ENCODE measurements at places on chromosomes 1 and 21. TPM values are rescaled to one million over a fixed set of nuclear protein-coding genes. Genes with fewer than 3 reads are reported as not detected.
A peak's percentile ranks its signal among the peaks of the same experiment; 100 is the strongest.

GRCh38 chr1:208747979-208748378 lies 503.8 kb upstream of the PLXNA2 start:
- H3K27ac ChIP-seq, result no peak overlapping the region
- no peaks in the 10 kb centered on the region for H3K4me1 ChIP-seq
- DNase-seq, result no peak
- no peaks in the 10 kb centered on the region for H3K27me3 ChIP-seq

- no peak for DNase-seq
- no peaks in the 10 kb centered on the region for H3K27me3 ChIP-seq
- H3K36me3 ChIP-seq, result peaks cover 3% of the 10 kb centered on the region
- no peak overlapping the region for H3K27ac ChIP-seq
- H3K4me3 ChIP-seq, result no peak overlapping the region
Observed at GRCh38 chr1:84538599-84538998, 32.2 kb upstream of the GNG5 start.

DNA sequence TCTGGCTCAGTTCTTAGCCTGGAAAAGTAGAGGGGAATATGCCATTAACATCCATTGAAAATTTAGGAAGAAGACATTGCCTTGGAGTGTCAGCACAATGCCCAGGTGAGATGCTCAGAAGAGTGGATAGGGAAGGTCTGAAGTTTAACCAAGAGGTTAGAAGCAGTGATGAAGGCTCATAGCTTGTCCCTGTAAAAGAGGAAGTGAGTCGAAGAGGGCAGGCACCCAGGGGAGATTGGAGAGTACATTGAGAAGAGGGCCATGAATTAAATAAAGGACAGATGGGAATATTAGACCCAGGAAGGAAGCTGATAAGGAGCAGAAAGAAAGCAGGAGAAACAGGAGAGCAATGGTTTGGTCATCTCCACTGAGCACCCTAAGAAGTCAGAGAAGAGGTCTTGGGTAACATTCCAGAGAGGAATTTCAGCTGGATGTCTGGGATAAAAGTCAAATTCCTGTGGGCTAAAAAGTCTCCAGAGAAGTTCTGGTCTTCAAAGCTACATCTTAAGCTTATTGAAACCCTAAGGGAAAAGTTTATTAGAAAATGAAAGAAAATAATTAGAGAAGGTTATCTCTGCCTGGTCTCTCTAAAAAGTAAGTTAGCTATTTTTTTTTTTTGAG lies 17.3 kb downstream of the C8B start:
- no peaks in the 10 kb centered on the region for H3K4me1 ChIP-seq
- H3K4me3 ChIP-seq, result no peak overlapping the region
- no peak for DNase-seq
- no peaks in the 10 kb centered on the region for H3K27me3 ChIP-seq
- no peaks in the 10 kb centered on the region for H3K36me3 ChIP-seq

DNA sequence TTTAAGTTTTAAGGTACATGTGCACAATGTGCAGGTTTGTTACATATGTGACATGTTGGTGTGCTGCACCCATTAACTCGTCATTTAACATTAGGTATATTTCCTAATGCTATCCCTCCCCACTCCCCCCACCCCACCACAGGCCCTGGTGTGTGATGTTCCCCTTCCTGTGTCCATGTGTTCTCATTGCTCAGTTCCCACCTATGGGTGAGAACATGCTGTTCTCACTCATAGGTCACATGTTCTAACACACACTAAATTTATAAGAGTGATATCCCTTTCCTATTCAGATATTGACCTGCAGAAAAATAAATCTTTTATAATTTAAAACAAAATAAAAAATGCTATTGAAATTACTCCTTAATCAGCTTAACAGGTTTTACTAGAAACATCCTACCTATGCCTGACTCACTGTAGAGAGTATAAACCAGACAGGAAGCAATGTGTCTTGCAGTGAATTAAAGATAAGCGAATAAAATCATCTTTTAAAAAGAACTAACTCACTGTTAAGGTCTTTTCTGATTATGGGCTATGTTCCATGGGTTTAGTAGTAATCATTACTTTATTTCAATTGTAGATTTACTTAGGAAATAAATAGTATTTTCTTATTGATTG lies 82.0 kb upstream of the DPH5 start:
- H3K4me1 ChIP-seq, result peaks cover 52% of the 10 kb centered on the region
- H3K36me3 ChIP-seq, result peaks cover 27% of the 10 kb centered on the region
- no peaks in the 10 kb centered on the region for H3K27me3 ChIP-seq
- no peak for DNase-seq

GRCh38 chr1:56573311-56573710 lies 6.1 kb downstream of the PLPP3 start:
- no peak overlapping the region for H3K27ac ChIP-seq
- H3K4me1 ChIP-seq, result no peaks in the 10 kb centered on the region
- peaks cover 21% of the 10 kb centered on the region for H3K27me3 ChIP-seq

DNA sequence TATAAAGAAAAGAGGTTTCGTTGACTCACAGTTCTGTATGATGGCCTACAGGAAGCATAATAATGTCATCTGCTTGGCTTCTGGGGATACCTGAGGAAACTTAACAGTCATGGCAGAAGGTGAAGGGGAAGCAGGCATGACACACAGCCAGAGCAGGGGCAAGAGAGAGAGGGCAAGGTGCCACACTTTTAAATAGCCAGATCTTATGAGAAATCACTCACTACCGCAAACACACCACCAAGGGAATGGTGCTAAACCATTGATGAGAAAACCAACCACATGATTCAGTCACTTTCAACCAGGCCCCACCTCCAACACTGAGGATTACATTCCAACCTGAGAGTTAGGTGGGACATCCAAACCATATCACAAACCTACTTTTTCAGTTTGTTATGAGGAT lies 245.9 kb upstream of the SGIP1 start:
- H3K4me1 ChIP-seq, result peaks cover 77% of the 10 kb centered on the region
- no peak overlapping the region for H3K4me3 ChIP-seq
- H3K27ac ChIP-seq, result no peak overlapping the region
- peak; percentile 54 for DNase-seq

DNA sequence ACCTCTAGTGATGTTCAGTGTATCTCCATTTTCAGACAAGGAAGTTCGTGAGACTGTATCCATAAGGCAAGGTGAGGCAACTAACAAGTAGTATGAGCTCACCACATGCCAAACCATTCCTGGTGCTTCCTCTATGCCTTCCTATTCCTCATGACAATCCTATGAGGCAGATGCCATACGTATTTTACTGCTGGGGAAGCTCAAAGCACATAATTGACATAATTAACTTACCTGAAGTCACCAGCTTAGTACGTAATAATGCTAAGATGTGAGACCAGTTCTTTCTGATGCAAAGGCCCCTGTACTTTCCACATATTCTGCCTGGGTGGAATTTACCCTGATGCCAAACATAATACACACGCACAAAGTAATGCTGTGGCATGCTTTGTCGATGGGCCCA lies 83.6 kb upstream of the NFIA start:
- H3K4me3 ChIP-seq, result no peak overlapping the region
- no peak for DNase-seq
- H3K4me1 ChIP-seq, result no peaks in the 10 kb centered on the region
- H3K27me3 ChIP-seq, result no peaks in the 10 kb centered on the region
- no peak overlapping the region for H3K27ac ChIP-seq
- H3K36me3 ChIP-seq, result no peaks in the 10 kb centered on the region

- H3K4me3 ChIP-seq, result no peak overlapping the region
- H3K36me3 ChIP-seq, result no peaks in the 10 kb centered on the region
- DNase-seq, result no peak
- H3K4me1 ChIP-seq, result peaks cover 9% of the 10 kb centered on the region
- no peak overlapping the region for H3K27ac ChIP-seq
Observed at GRCh38 chr1:66132324-66132723, 339.6 kb downstream of the PDE4B start.

EXO1 gene
- 65.3 TPM for total RNA-seq

SYNC gene
- total RNA-seq, result not detected

CFH gene
- total RNA-seq, result 0.68 TPM

CYP2J2 gene
- total RNA-seq, result 0.83 TPM

HCRTR1 gene
- not detected for total RNA-seq

HHAT gene
- 0.99 TPM for total RNA-seq

LIN9 gene
- total RNA-seq, result 10.2 TPM

Measured in activated CD8-positive, alpha-beta T cell treated with anti-CD3 and anti-CD28 coated beads for 36 hours (primary cell).